Muscle of back (tissue), 13 donors: ENCODE measurements at places on chromosomes 3 and 15. TPM values are rescaled to one million over a fixed set of nuclear protein-coding genes. Genes with fewer than 3 reads are reported as not detected.

DNA sequence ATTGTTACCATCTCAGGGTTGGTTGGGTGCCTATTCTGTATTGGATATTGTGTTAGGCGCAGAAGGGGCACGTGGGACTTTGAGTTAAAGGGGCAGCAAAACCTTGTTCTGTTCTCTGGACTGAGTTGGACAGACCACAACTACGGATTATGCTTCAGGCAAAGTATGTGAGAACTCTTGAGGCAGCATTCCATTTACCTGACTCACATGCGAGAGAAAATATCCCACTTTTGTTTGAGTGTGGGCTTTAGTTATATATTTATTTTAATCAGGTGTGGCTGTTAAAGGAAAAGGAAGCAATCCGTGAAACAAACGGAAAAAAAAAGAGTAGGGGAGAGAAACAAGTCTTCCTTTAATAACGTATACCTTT, 627 bp upstream of the PLS1 start:
- DNase-seq = no peak

DNA sequence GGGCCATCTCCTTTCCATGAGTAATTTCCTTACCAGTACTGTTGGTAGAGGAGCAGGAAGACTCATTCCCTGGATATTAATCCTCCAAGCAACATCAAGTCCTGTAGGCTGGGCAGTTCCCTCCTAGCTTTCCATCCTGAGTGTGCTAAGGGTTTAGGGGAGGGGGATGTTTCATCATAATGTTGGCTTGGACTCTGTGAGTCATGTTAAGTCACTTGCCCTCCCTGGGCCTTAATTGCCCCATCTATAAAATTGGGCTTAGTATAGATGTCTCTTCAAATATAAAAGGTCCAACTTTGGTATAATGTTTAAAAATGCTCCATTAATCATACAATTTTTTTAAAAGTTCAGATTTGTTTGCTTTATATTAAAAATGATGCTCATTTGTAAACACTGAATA, 52.7 kb downstream of the TLE3 start:
- DNase-seq = no peak

DNA sequence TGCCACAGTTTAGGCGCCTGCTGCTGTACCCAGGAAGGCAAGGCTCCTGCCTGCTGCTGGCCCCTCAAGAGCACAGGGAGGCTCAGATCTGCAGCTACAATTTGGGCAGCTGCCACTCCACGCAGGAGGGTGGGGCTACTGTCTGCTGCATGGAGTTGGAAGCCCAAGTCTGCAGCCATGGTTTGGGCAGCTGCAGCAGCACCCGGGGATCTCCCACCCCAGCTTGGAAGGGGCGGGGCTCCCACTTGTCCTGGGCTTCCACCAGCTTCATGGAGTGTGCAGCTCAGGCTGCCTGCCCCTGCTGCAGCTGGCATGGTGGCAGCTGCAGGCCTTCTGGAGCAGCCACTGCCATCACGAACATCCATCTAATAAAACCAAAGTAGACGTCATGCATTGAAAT, 512.9 kb downstream of the PYDC2 start:
- no peak for DNase-seq

GRCh38 chr15:65939901-65940617, 70.8 kb downstream of the RAB11A start:
- DNase-seq = no peak

DNA sequence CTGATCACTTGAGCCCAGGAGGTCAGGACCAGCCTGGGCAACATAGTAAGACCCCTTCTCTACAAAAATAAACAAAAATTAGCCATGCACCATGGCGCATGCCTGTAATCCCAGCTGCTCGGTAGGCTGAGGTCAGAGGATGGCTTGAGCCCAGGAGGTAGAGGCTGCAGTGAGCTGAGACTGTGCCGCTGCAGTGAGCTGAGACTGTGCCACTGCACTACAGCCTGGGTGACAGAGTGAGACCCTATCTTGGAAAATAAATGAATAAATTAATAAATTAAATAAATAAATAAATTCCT, 10.8 kb downstream of the SHISA5 start:
- no peak for DNase-seq

DNA sequence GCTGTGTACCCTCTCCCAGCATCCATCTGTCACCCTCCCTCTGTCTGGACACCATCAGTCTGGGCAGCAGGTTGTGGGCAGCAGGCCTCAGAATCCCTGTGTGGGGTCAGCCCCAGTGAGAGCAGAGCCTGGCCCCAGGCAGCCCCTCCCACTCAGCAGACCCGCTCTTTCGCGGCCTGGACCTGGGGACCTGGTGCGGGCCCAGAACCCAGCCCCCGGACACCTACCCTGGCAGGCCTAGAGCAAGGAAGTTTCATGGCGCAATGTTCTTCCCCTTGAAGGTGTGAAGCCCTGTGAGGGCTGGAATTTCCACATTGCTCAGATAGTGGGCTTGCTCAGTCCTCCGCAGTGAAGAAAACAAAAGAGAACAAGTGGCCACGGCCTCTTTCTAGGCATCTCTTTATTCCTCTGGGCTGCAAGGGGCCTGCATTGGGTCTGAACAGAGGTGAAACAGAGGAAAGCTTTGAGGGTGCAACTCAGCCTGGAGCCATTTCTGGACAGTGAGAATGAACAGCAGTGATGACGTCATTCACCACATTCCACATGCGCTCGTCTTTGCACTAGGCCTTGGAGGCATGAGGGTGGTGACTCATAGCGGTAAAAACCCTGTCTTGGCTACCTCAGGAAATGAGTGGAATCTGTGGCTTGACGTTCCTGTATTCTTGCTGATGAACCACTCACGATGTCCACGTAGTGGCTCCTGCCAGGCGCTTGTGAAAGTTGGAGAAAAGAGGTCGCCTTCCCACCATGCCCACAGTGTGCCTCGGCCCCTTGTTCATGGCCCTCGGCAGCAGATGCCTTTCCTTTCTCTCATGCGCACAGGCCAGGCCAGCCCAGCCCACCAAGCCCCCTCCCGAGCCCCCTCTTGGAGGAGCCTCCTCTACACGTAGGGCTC, 66.1 kb downstream of the SLC30A4 start:
- peak; percentile 97 for DNase-seq

Gene TRPC1
- polyA plus RNA-seq = 9.0 TPM

Gene FRMD5
- 0.15 TPM for polyA plus RNA-seq

DNA sequence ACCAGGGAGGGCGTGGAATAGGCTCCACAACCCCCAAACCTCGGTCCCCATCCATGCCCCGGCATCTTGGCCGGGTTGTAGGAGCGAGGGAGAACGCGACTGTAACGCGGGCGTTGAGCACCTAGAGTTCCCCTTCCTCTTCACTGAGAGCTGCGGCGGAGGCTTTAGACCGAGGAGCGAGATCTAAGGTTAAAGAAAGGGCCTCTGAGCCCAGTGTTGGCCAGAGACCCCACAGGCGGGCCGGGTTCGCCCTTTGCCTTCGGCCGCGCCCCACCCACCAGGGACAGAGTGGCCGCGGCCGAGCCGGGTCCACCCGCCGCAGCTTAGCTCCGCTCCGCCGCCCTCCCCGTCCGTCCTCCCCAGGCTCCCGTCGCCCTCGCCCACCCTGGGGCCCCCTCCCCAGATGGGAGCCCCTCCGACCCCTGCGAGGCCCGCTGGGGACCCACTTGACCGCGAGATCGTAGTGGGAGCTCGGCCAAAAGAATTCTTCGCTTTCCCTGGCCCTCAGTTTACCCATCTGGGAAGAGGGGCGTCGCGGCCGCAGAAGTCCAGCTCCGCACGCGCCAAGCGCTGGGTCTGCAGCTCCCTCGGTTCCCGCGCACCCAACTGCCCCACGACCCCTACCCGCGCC, 425 bp downstream of the ANPEP start:
- DNase-seq = no peak

GRCh38 chr3:39313289-39313688, 16.2 kb upstream of the CCR8 start:
- DNase-seq = no peak

Gene CGNL1
- 8.9 TPM for polyA plus RNA-seq

GRCh38 chr3:9179826-9180763, 69.4 kb downstream of the SRGAP3 start:
- DNase-seq = no peak

GRCh38 chr3:64046996-64047594, 23.8 kb upstream of the PSMD6 start:
- DNase-seq = no peak

- no peak for DNase-seq
Measured at GRCh38 chr3:114799816-114800215, 347.3 kb downstream of the ZBTB20 start.

DNA sequence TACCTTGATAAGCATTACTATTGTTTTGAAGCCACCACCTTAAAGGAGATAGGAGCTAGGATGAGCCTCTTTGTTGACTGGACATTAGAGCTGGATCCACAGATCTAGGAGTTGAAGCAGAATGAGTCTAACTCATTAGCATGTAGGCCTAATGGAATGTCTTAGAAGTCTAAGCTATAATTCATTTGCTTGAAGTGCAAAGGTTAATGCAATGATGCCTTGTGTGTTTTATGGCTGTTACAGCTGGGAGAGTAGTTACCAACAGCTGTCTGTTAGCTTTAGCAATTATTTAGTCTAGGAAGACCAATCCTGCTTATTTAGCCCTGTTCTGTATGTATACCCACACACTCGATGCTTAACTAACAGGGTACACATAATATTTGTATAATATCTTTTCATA, 419.3 kb downstream of the TUSC7 start:
- no peak for DNase-seq

DNA sequence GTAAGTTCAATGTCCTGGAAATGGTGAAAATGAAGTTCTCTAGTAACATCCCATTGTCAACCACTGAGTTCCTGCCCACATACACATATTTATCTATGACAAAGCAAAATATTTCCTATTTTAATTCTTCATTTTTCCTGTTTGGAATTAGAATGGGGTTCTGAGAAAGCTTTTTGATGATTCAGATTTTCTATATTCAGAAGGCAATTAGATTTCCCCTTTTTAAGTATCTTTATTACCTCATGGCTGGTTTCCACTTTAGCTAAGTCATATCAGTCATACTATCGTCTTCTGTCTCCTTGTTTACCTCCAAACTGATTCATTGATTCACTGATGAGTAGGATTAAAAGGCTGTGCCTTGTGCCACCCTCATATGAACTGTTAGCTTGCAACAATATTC, 17.9 kb downstream of the ETFA start:
- no peak for DNase-seq

Gene CASR
- 0.05 TPM for polyA plus RNA-seq

Gene SCN11A
- polyA plus RNA-seq = 2.1 TPM

DNA sequence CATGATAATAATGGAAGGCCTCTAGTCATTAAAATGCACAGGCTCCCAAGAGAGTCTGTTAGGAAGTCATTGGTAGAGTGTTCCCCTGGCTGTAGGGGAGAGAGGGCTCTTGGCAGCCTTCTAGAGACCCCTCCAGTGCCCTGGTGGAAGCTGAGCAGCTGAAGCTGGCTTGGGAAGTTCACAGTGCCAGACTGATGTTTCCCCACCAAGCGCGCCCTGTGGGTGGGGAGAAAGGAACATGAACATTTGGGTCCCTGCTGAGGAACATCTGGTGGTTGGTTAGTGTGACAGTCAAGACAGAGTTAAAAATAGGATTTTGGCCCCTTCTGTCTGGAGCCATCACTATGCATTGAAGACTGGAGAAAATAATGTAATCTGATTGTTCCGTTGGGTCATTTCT, 37.1 kb upstream of the RGMA start:
- no peak for DNase-seq

GRCh38 chr3:6528951-6529350, 332.0 kb upstream of the GRM7 start:
- no peak for DNase-seq

- no peak for DNase-seq
Measured at GRCh38 chr3:164351131-164351530, 727.2 kb downstream of the SI start.

GRCh38 chr3:32219537-32219936, 18.9 kb upstream of the CMTM8 start:
- DNase-seq = no peak

- no peak for DNase-seq
Measured at GRCh38 chr15:78982736-78983135, 37.9 kb upstream of the CTSH start.

DNA sequence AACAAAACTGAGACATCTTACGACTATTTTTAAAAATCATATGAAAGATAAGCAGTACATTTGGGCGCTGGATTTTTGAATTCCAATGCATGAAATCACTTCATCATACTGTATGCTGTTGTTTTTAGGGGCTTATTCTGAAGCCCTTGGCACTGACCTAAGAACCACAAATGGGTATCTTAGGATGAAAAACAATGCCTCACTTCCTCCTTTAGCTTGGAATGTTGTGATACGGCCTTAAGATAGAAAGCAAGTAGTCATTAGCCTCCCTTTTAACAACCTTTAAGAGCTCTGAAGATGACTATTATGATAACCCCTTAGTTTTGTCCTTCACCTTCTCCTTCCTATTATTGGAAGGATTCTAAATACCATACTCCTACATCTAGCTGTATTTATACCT, 289.8 kb downstream of the ARPP21 start:
- no peak for DNase-seq

Gene SHC4
- 3.2 TPM for polyA plus RNA-seq

Gene MAPKAPK3
- 26.0 TPM for polyA plus RNA-seq

DNA sequence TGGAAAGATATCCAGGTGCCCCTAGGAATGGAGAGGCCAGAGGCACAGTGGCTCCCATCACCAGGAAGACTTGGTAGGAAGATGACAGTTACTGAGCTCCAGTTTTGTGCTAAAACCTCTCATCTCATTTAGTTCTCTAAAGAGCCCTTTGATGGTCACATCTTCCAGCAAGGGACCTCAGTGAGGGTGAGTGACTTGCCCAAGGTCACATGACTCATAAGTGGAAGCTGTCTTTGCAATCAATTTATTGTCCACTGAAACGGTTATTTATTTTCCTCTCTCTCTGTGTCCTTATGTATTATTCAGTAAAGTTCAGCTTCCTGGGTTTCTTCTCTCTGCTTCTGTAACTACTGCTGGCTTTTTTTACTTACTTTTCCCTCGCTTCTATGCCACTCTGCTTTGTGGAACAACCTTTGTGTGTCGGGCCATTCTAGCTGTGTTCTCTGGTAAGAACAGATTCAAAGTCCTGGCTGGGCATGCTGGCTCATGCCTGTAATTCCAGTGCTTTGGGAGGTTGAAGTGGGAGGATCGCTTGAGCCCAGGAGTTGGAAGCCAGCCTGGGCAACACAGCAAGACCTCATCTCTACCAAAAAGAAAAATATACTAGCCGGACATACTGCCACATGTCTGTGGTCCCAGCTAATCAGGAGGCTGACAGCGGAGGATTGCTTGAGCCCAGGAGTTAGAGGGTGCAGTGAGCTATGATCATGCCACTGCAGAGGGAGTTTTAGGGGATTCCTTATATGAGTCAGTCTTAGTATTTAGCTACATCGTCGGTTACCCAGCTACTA, 55.9 kb downstream of the PDIA5 start:
- DNase-seq = no peak

GRCh38 chr3:64342940-64343688, 117.8 kb upstream of the PRICKLE2 start:
- peak; percentile 11 for DNase-seq

DNA sequence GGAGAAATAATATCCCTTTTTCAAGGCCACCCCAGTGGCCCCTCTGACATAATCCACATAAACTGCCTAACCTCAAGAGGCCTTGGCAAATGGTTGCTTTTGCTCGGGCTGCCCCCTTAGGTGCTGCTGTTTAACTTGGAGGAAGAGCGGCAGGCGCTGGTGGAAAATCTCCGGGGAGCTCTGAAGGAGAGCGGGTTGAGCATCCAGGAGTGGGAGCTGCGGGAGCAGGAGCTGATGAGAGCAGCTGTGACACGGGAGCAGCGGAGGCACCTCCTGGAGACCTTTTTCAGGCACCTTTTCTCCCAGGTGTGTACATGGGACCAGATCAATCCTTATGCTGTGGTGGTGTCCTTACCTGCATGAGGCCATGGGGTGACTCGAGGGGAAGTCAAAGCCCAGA, 15.0 kb downstream of the DUOX1 start:
- DNase-seq = no peak

Gene WDR49
- polyA plus RNA-seq = 0.18 TPM

- DNase-seq = no peak
Measured at GRCh38 chr15:60325905-60326304, 71.9 kb downstream of the ANXA2 start.
